ENCODE measurements at places on chromosomes 1 and 21. TPM values are rescaled to one million over a fixed set of nuclear protein-coding genes. Genes with fewer than 3 reads are reported as not detected.

The MYBPH gene
- total RNA-seq, result not detected

The TNFRSF14 gene
- 19.8 TPM for total RNA-seq

The CRTC2 gene
- 6.6 TPM for total RNA-seq

DNA sequence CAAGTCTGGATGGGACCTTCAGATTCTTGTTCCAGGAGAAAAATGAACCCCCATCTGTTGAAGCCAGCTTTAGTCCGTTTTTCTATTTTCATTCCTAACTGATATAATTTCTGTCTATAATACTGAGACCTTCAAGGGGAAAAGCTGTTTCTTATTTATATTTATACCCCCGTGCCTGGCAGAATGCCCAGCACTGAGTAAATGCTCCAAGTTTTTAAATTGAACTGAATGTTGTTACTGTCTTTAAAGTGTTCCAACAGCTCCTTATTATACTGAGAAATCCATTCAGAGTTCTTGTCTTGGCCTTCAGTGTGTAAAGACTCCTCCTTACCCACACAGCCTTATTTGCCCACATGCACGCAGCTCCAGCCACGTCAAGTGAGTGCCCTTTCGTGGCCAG is 178.6 kb upstream of the HMGB4 start:
- DNase-seq, result no peak

GRCh38 chr1:72119491-72119890 is 162.8 kb downstream of the NEGR1 start:
- DNase-seq, result no peak

DNA sequence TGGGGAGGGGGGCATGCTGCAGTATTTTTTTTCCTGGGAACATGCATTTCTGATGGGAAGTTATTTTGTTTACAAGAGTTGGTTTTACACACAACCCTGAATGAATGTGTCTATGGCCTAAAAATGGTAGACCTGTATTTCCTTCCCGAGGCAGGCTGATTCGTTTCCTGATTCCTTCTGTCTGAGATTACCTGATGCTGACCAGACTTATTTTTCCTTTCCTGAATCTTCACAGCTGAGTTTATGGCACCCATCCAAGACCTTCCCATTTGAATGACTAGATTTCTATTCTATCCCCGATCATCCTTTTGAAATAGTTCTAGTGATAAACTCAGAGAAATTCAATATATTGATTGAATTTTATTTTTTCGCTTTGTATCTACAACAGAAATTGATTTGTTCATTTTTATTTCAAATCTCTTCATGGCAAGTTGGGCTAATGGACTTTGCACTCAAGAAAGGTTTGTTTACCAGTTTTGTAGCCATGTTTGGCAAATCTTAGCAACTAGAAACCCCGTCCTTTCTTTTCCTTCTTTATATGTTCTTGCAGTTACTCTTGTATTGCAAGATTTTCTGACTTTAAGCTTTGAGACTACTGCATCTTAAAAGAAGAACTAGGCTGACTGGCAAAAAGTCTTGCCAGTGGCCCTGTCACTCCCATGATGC is 15.9 kb upstream of the PLEKHM2 start:
- DNase-seq, result no peak

DNA sequence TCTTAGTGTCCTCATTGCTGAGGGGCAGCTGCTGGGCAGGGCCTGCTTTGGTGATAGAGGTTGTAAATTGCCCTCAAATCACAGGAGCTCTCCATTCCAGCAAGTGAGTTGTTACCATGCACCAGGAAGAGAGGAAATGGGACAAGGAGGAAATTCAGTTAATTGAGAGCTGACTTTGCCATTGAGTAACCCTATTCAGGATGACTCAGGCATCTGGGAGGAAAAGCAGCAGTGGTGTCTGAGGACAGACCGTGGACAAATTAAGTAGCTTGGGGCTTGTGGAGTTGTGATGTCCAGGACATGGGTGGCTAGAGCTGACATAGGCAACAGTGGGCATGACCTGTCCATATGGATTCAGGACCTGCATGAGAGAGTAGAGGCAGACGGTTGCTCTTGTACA is 5.9 kb downstream of the ARHGEF10L start:
- DNase-seq, result peak; percentile 84

DNA sequence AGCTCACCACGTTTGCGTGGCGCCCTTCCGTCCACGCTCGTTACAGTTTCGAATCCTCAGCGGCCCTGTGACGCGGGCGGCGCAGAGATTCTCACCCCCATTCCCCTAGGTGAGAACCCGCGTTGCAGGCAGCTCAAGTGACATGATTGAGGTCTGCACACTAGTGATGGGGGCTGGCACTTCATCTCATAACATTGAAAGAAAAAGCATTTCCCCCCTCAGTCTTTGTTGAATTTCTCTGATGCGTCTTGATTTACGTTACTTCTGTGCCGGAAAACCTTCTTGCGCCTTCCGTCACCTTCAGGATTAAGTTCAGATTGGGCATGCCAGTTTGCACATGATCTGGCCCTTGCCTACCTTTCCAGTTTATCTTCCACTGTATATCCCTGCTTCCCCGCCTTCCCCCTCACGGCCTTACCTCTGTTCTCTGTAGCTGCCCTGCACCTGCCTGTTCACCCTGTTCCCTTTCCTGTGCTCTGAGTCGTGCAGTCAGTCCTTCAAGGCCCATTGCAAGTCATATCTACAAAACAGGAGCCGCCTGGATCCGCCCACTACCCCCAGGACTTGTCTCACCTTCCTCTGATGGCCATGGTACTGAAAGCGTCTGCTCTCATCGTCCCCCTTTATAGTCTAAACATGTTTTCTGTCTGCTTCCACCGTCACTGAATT is 1.1 kb downstream of the CTPS1 start:
- peak; percentile 67 for DNase-seq

GRCh38 chr1:54699936-54700525 is 15.6 kb upstream of the TTC4 start:
- DNase-seq, result no peak

DNA sequence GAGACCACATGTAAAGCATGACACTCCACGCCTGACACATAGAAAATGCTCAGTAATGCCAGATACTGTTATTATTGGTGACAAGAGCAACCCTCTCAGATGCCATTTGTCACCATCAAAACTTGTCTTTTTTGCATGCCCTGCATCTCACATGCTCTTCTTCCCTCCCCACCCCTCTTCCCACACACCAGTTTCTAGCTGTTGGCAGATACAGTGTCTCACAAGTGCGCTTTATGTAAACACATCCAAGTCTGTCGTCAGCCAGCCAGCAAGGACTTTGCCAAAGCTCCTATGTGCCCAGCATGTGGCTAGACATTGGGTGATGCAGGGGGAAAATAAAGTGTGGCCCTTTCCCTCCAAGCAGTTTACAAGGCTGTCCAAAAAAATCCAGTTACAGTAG is 44.9 kb upstream of the EPHA8 start:
- DNase-seq, result no peak

- no peak for DNase-seq
Measured at GRCh38 chr1:219152751-219153150, 20.9 kb upstream of the LYPLAL1 start.

DNA sequence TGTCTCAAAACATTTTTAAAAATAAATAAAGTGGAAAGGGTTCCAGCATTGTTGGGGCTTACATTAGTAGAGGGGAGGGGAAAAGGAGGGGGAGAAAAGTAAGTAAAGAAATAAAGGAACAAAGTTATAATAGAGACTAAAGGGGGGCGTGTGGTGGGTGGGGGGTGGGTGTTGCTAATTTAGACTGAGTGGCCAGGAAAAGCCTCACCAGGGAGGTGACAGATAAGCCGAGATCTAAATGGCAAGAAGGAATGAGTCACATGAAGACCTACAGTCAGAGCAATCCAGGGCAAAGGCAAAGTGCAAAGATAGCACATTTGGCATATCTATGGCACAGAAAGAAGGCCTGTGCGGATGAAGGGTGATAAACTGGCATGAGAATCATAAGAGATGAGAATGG is 7.5 kb downstream of the MPL start:
- DNase-seq, result no peak

- DNase-seq, result no peak
Measured at GRCh38 chr1:200982071-200982945, 41.2 kb downstream of the KIF21B start.

DNA sequence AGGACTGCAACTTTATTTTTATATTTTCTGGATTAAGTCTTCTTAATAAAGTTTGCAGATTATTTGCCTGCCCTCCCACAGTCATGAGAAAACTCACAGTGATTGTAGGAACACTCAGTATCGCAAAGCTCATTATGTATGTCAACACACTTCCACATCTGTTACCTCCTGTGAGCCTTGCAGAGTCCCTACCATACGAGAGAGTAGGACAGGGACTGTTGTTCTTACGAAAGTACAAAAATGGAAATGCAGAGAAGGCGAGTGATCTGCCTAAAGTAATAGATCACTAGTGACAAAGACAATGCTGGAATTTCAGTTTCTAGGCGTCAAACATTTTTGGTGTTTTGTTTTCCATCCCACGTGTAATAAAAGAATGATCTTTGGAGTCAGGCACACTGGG is 131.7 kb downstream of the SYT2 start:
- DNase-seq, result no peak

DNA sequence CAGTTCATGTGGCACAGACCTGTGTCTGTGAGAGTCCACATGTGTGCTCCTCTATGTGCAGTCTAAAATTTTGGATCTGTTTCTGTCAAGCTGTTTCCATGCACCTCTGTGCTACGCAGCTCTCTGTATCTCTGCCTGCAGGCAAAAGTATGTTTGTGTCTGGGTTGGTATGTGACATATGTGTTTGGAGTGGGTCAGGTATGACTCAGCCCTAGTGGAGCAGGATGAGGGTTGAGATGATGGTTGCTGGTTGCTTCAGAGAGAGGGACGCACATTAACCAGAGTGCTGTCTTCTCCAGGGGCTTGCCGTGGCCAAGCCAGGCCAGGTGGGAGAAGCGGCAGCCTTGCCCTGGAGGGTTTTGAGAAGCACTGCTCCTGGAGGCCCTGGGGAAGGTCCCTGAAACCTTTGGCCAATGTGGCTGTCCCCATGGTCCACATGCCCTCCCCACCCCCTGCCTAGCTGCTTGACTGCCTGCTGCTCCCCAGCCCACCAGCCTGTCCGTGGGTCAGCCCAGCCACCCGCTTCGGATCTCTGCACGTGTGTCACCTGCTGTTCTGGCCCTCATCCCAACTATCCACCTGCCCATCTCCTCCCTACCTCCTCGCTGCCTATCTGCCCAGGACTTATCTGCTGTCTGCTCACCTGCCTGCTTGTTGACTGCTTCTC is 4.1 kb upstream of the EVA1B start:
- DNase-seq, result peak; percentile 56

DNA sequence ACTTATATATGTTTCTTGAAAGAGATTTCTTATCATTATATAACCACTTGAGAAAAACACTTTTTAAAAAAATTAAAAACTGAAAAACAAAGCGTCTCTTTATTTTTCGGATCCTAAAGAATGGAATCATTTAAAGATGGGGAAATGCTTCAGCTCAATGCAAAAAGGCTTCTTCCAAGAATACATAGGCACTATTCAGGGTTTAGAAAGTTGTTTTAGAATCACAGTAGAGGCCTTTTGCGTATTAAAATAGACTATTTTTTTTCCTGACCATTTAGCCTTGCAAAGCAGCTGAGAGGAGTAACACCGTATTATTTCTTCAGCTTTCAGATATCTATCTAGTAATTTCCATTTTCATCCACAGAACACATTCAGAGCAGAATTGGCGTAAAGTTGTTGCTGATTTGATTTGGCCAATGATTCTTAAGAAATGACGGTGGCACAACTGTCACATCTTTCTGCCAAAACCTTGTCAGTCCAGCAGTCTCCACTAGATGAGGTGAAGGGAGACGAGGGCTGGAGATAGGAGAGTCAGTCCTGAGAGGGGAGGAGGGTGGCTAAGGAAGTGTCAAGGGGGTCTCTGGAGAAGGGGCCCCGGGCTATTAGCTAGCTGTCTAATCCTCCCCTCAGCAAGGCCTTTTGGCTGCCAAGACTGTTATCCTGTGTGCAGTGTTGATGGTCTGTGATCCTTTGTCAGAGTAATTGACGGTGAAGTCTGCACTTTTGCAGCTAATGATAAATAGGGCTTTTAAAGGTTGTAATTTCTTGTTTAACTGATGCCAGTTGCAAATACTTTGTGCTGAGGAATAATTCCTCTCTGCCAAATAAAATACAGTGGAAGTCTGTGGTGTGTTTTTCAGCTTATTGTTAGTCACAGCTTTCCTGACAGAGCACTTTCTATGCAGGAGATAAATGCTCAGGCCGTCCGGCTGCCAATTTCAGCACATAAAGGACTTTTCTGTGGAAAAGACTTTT is 34.7 kb downstream of the PRRX1 start:
- DNase-seq, result no peak

GRCh38 chr1:9181990-9182783 is 52.4 kb upstream of the H6PD start:
- no peak for DNase-seq

DNA sequence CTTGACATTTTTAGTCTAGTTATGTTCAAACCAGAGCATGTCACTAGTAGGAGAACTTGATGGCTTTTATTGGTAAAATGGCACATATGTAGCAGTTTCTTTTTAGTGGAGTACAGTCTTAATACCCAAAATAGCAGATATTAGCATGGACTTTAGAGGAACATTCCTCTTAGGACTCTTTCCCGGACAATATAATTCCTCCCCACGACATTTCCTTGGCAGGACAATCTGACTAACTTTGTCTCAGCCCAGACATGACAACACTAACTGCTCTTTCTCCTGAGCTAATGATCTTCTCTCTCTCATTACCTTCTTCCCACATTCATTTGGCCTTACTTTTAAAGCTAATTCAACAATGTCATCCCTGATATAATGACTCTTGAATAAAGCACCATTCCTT is 62.5 kb downstream of the ADAMTS1 start:
- no peak for DNase-seq
